ENCODE measurements at places on chromosomes 16 and 17. TPM values are rescaled to one million over a fixed set of nuclear protein-coding genes. Genes with fewer than 3 reads are reported as not detected.
A peak's percentile ranks its signal among the peaks of the same experiment; 100 is the strongest.

- no peak for DNase-seq
These were observed 49.9 kb downstream of the RBFOX1 start for GRCh38 chr16:7382521-7382920.

DNA sequence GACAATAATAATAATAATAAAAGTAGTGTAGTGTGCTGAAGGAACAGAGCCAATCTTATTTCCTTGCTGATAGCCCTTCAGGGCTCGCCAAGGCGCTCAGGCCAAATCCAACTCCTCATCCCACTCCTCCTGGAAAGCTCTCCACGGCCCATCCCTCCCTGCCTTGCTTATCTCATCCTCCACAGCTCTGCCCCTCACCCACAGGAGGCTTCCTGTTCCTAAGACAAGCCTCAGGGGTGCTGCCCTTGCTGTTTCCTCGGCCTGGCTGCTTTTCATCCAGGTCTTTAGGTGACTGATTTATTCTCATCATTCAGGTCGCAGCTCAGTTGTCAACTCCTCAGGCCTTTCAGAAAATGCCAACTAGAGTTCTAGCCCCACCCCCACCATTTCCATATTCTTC, 11.2 kb downstream of the GTF3C1 start:
- no peak for DNase-seq

DNA sequence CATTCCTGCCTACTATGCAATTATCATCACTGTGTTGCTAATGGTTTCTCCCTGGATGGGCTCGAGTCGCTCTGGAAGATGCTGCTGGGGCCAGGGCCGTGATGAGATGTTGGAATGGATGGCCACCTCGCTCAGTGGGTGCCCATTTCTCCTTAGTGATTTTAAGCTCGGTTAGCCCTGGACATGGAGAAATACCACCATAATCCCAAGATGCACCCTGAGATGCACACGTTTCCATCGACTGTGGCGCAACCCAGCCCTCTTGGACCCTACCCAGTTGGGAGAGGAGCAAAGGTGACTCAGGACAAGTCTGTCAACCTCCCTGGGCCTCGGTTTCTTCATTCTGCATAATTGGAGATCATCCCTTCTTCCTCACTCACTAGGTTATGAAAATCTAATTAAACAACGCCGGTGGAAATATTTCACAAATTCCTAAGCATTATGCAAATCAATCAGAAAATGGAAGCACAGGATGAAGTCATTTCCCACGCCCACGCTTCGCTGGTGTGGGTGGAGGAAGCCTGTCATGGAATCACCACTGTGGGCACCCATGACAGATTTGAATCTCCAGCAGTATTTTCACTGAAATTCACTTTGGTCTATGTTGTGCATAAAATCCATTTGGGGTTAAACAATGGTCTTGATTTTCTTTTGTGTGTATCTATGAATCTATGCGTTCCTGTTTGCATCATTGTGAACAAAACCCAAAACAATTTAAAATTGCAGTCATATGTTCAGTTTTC, 195.2 kb downstream of the AXIN2 start:
- no peak for DNase-seq

DNA sequence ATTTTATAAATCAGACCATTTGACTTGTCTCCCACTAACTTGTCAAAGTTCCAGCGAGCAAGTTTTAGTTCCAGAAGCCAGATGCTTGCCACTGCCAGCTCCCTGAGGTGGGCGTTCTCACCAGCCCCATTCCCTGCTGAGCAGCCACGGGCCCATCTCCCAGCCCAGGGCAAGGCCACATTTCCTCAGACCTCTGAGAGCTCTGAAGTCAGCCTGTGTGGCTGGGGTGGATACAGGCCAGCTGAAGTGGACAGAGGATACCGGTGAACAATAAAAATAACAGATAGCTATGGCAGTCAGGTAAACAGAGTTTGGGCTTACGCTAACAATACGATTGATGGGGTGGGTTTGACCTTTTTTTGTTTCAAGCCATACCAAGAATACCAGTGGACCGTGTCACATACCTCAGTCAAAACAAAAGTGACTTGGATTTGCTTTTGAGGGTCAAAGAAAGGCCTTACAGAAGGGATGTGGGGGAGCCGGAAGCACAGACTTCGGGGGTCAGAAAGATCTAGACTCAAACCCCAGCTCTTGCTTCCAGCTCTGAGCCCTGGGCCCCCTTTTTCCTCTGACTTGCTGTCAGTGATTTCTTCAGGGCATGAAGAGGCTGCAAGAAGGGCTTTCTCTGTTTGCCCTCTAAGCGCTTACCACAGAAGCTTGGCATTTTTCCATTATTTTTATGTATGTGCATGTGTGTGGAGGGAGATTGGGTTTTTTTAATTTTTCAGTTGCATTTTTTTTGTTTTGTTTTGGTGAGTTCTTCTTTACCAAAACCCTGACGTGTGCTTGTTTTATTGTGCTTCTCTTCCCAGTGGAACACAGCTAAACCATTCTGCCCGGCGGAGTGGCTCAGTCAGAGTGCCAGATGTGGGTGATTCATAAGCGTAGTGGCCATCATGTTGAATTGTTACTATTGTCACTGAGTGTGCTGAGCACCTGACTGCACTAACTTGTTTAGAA, 109.9 kb downstream of the GNAO1 start:
- DNase-seq, result no peak

GRCh38 chr16:48511071-48511540, 98.9 kb downstream of the N4BP1 start:
- DNase-seq, result no peak

- peak; percentile 25 for DNase-seq
These were observed 656 bp upstream of the KCTD13 start for GRCh38 chr16:29926711-29927052.

- no peak for DNase-seq
These were observed 7.2 kb downstream of the SUPT4H1 start for GRCh38 chr17:58344791-58345157.

Gene RHBDF1
- 55.4 TPM for total RNA-seq

Gene KIF2B
- total RNA-seq, result not detected

Gene MT1E
- total RNA-seq, result 339 TPM
